ENCODE measurements at places on chromosomes 7 and 10.

DNA sequence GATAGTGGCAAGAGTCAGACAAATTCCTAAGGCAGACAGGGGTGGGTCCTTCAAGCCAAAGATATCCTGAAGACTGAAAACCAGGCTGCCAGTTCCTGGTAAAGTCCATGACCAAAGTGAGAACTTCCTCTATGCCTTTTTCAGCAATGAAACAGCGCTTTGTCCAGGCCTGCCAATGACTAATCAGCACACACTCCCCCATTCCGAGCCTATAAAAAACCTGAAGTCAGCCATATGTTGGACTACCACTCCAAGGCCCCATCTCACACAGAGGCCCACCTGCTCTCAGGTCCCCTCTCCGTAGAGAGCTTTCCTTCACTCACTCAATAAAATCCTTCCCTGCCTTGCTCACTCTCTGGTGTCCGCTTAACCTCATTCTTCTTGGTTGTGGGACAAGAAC is 402.2 kb downstream of the ANKRD7 start:
- no peak for DNase-seq

DNA sequence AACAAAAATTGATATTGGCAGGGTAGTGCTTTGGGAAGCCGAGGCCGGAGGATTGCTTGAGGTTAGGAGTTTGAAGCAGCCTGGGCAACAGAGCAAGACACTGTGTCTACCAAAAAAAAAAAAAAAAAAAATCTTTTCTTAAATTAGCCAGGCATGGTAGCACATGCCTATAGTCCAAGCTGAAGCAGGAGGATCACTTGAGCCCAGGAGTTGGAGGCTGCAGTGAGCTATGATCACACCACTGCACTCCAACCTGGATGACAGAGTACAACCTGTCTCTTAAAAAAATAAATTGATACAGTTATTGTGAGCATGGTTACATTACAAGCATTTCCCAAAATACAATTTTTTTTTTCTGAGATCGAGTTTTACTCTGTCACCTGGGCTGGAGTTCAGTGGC is 59.4 kb upstream of the SVIL start:
- DNase-seq: no peak

DNA sequence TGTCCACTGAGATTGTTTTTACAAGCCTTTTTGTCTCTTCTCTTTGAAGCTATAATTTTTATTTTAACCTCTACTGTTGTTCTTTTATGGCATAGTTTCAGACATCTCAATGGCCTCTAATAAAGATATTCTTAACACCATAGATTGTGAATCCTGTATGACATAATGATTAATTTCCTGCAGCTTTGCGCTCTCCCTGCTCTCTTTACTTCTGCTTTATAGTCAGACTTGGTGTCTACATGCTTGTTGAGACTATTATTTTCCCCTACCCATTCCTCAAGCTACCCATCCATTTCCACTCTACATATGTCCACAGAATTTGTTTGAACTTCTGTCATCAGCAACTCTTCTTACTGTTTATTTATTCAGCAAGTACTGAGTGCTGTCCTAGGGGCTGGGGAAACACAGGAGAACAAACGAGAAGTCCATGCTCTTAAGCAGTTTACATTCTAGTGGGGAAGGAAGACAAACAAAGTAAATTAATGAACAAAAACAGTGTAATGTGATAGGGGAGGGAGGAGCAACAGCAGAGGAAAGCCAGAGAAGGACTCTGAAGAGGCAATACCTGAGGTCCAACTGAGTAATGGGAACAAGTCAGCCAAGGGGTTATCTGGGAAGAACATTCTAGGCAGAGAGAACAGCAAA is 110.1 kb downstream of the CDK14 start:
- DNase-seq: no peak

DNA sequence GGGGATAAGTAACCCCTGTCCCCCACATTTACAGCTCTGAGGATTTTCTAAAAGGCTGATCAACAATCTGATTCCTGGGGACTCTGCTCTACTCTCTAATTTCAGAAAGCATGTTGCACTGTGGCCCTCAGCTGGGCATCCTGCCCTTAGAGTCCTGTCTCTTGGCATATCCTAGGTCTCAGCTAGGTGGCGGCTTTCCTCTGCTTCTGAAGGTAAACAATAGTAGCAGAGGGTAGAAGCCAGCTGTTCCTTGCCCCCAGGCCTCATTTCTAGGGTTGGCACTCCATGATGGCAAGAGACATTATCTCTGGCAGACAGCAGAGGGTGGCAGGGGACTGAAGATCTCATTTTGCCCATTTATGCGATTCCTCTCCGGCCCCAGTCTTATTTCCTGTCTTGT is 77.0 kb downstream of the ADCYAP1R1 start:
- no peak for DNase-seq

- no peak for DNase-seq
These were observed 379.7 kb upstream of the ZMIZ1 start for GRCh38 chr10:78688901-78689583.

- DNase-seq: no peak
These were observed 32.8 kb upstream of the RHEB start for GRCh38 chr7:151552352-151553028.

DNA sequence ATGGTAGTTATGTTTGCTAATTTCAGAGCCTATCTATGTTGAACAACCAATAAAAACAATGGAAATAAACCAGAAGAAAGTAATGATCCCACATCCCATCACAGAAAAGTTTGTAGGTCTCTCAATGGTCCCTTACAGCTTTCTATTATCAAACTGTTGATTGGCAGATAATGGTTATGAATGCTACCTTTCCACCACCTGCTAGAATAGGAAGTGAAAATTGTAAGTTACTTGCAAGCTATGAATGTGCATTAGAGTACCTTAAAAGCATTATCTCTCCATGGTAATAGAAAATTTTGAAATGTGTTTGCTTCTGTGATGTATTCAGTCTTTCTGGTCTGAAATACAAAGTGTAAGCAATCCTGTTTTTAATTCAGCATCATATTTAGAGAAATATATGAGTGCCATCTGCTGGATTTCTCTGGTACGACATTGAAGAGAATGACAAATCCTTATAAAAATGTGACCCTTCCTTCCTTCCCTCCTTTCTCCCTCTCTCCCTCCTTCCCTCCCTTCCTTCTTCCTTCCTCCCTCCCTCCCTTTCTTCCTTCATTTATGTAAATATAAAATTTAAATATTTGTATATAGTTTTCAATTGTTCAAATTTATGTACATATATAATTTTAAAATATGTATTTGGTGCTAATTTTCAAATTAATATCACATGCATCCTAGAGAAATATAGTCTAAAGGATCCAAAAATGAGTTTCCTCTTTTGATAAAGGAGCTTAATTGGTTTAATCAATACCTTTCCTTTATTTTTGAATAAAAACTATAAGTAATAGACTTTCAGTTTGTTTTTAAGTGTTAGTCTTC is 41.4 kb upstream of the PNLIPRP3 start:
- no peak for DNase-seq

DNA sequence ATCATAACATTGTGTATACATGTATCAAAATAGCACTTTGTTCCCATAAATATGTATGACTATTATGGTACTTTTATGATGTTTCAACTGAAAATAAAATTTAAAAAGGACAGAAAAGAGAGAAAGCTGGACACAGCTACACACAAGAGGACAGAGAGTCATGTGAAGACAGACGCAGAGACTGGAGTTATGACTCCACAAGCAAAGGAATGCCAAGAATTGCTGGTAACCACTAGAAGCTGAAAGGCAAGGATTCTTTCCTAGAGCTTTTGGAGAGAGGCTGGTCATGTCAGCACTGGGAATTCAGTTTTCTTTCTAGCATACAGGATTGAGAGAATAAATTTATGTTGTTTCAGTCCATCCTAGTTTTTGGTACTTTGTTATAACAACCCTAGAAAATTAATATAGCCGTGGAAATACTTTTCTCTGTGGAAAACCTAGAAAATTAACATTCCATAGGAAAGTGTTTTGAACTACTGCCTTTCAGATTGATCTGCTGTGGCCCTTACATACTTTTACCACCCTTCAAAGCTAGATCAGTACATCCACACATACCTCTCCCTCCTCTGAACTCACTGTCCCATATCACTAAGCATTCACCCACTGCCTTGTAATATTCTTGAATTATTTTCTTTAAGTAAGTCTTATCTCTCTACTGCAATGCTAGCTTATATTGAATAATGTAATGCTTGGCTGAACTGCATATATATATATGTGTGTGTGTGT is 575.3 kb downstream of the IPMK start:
- DNase-seq: no peak

GRCh38 chr7:134432296-134433152 is 26.4 kb downstream of the AKR1B1 start:
- DNase-seq: peak; percentile 75

- DNase-seq: no peak
These were observed 14.0 kb downstream of the PWWP2B start for GRCh38 chr10:132410779-132411532.

GRCh38 chr7:7344583-7344982 is 162.2 kb downstream of the C1GALT1 start:
- DNase-seq: no peak

GRCh38 chr10:131731780-131732630 is 168.8 kb upstream of the PPP2R2D start:
- DNase-seq: no peak

- DNase-seq: no peak
These were observed 673.0 kb upstream of the AUTS2 start for GRCh38 chr7:68925241-68925640.

DNA sequence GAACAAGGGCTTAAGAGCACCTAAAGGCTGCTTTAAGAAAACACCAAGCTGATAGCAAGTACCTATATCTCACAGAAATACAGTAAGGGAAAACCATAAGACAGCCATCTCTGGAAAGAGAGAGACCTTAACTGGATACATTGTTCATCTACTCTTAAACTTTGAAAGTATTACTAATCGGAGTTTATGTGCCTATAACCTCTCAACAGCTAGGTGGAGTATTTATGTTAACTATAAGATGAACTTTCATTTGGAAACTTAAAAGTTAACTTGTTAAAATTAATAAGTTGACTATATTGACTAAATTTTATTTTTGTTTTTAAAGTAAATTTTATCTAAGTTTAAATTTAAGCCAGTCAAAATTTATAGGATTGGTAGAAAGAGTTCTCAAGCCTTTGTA is 90.6 kb downstream of the USP6NL start:
- no peak for DNase-seq

DNA sequence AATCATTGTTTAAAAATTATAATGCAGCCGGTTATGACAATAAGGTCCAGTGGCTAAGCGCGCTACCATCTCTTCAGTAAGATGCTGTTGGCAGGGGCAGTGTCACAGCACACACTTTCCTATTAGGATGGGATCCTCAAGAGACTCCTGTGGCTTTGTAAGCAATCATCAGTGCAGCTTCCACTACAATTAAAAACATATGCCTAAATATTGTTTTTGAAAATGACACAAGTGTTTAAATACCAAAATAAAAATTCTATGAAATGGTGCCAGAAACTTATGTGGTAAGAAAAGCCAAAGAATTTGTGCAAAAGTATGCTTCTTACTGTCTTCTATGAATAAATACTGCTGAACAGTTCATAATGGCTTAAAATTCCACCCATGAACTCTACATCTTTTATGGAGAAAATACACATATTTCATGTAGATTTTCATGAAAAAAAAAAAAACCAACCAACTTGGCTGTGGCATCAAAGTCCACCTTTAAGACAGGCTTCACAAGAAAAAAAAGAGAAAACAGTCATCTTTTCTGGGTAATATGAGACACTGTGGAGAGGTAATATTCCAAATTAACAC is 132.8 kb downstream of the SEMA3C start:
- no peak for DNase-seq

DNA sequence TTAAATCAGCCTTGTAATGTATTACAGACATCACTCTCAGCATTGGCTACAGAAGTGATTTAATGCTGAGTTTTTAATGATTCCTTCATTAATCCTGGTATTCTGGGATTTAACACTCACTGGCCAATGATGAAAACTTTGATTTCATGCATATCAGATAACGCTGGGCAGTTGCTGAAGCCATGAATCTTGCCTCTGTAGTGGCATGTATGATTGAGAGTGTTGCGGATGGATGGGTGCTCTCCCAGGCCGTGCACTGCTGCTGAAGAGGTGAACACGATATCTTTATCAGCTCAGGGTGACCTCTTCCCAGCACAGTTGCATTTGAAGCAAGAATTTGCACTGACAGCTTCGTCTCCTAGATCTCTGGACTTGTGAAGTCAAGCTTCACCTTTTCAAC is 168.7 kb downstream of the LRRC4 start:
- no peak for DNase-seq

DNA sequence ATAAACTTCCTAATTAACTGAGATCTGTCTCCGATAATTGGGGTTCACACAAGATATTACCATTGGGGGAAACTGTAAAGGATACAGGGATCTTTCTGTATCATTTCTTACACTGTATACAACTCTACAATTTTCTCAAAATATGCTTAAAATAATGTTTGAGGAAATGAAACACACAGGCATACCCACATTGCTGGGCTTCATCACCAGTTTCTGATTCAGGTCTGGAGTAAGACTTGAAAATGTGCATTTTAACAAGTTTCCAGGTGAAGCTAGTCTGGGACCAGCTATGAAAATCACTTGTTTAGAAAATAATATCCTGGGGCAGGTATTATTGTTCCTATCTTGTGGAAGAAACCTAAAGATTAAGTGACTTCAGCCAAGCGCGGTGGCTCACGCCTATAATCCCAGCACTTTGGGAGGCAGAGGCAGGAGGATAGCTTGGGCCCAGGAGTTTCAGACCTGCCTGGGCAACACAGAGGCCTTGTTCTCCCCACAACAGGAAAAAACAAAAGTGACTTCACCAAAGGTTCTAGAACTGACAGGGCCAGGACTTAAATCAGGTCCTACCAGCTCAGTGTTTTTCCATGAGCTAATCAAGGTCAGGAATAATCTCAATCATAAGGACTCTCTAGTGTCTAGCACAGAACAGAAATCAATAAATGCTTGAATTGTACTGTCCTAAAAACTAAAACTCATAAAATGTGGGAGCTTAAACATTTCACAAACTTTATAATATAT is 12.6 kb downstream of the TOMM7 start:
- no peak for DNase-seq

DNA sequence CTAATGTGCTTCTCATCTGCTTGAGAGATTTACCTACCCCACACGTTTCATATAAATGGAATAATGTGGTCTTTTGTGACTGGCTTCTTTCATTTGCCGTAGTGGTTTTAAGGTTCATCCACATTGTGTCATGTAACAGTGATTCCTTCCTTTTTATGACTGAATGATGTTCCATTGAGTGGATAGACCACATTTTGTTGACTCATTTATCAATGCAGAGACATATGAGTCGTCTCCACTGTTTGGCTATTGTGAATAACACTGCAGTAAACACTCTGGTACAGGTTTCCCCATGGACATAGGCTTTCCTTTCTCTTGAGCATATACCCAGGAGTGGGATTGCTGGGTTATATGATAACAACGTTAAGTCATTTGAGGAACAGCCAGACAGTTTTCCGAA is 2.0 kb upstream of the AOC1 start:
- DNase-seq: no peak

GRCh38 chr7:44321796-44322195 is 3.6 kb downstream of the CAMK2B start:
- no peak for DNase-seq

DNA sequence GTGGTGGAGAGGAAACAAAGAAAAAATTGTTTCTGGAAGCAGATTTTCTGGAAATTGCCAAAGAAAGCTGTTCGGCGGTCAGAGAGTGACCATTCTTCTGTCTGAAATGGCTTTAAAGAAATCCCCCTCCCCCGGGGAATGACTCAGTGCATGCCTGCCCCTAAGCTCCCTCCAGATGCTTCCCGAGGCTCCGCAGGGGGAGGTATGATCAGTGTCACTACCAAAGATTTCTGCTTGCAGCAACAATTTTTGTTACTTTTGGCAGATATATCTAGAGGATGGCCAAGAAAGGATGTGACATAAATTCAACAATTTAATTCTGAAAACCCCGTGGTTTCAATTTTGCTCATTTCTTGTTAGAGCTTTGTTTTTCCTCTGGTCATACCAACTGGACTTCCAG is 163.9 kb downstream of the JCAD start:
- no peak for DNase-seq

- no peak for DNase-seq
These were observed 35.5 kb downstream of the LYZL1 start for GRCh38 chr10:29324220-29324841.
